ENCODE measurements at places on chromosomes 1 and 21.

GRCh38 chr1:163426505-163427251 lies 104.9 kb downstream of the NUF2 start:
- DNase-seq: no peak

DNA sequence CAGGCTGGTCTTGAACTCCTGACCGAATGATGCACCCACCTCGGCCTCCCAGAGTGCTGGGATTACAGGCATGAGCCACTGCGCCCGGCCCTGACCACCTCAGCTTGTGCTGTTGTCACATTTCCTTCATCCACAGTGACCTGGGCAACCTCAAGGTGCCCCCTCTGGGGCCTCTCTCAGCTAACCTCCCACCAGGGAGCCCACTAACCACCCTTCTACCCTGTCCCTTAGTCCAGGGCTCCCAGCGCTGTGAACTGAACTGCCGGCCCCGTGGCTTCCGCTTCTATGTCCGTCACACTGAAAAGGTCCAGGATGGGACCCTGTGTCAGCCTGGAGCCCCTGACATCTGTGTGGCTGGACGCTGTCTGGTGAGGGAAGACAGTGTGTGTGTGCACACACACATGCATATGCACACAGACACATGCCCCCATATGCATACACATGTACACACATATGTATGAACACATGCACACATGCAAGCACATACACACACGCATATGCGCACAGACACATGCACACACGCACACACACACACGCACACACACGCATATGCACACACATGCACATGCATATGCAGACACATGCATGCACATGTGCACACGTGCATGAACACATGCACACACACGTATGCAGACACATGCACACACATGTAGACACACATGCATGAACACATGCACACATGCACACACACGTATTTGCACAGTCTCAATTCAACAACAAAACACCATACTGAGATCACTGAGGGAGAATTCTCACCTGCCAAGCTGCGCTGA lies 6.2 kb downstream of the ADAMTSL4 start:
- no peak for DNase-seq

DNA sequence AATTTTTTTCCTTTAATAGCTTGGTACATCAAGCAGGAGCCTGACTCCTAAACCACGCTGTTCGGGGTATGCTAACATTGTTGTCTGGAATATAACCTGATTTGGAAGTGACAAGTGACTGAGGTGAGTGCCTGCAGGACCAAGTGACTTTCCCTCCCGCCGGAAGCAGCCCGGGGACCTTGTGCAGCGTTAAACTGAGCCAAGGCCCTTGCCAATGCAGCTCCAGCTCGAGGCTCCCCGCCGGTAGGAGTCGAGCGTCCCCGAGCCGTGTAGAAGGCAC lies 716 bp upstream of the MTARC1 start:
- no peak for DNase-seq

- no peak for DNase-seq
Measured at GRCh38 chr1:170692866-170693575, 29.1 kb downstream of the PRRX1 start.

DNA sequence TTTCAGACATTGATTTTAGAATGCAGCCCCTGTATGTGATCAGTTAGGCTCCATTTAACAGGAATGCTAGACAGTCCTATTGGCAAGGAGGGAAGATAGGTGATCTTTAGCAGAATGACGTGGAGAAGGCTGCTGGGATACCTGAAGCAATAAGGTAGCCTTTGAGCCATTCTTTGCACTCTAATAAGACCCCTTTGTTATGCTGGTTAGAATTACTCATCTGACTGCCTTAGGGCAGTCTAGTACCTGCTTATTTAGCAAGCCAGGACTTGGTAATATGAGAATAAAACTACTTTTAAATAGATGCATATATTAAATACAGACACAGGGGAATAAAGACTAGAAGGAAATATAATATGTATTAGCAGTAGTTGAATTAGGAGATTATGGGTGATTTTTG lies 29.1 kb downstream of the NGF start:
- no peak for DNase-seq

DNA sequence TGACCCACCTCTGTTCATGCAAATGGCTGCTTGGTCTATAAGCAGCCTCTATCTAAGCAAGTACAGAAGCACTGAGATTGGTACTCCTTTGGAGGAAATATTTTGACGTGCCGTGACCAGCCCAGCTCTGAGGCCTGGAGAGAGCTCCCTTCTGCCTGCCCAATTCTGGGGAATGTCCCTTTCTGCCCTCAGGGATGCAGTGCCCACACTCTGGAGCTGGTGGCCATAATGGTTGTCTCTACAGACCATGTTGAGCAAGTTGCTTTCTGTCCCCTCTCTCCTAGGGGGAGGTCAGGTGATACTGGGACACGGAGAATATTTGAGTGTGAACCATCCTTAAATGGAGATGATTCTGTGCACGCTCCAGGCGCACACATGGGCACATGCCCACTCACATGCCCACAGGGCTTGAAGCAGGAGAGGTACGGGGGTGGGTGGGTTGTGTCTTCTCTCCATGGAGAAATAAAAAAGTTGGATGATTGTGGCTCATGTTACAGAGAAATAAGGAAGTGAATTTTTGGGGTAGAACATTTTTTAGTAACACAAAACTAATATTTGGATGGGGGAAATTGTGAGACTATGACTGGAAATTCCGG lies 13.9 kb upstream of the ALPL start:
- DNase-seq: no peak

DNA sequence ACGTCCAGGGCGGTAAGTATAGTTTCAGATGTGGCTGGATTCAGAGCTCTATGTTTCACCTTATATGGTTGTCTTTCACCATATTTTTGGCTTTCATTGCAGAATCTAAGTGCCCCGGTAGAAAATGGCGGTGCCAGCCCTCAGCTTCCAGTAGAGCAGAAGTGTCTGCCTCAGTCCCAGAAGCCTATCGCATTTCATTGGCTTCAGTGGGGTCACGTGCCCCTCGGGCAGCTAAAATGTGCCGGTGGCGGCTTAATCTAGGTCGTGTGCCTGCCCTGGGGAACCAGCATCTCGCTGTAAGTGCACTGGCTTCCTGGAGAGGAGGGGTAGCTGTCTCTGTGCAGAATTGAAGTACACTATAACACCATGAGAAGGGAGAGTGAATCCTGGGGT lies 107.4 kb upstream of the MAGI3 start:
- no peak for DNase-seq

DNA sequence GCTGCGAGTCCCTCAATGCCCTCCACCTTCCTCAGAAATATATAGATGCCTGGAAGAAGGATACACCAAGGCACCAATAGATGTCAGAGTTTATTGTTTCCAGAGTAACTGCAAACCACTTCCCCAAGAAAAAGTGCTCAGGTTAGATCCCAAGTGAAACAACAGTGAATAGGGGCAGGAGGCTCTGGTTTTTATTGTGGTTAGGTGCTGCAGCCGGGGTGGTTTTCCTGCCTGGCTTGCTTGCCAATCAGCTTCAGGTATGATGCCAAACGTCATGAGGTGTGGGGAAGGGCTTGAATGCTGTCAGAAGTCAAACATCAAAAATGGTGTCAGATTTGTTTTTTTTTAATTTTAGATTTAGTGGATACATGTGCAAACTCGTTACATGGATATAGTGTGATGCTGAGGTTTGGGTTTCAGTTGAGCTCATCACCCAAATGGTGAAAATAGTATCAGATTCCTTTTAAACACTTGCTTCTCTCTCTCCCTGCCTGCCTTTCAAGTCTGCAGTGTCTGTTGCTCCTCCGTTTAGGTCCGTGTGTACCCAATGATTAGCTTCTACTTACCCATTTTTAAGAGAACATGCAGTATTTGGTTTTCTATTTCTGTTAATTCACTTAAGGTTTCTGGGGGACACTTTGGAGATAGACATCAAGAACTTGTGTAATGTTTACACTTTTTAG lies 1317.0 kb downstream of the MRPL39 start:
- DNase-seq: peak; percentile 3

GRCh38 chr21:33761441-33762036 lies 119.2 kb downstream of the ITSN1 start:
- DNase-seq: no peak

DNA sequence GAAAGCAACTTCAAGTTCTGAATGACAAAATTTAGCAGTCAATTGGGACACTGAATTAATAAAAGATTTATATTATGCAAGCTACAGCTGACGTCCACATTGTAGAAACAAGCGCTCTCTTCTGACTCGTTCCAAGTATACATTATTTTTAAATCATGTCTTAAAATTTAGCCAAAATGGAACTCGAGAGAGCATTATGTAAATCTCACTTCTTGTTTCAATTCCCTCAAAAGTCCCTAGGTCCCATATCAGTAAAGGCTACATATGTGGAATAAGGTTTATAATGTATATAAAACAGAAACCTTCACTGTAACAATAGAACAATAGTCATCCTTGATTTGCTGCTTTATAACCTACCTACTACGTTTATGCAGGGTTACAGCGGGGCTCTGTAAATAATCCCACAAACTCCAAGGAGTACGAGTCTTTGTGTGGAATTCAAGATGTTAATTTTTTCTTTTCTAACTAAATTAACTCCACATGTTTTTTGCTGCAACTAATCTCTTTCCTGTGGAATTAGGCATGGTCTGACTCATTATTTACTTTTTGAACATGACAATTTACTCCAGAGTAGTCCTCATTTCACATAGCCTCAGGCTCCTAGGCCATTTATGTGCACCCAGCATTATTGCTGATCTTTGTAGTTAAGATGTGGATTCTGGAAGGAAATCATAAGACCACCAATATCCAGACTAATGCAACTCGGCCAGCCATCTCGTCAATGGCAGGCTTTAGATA lies 785.1 kb downstream of the LTN1 start:
- no peak for DNase-seq

GRCh38 chr21:45256021-45256911 lies 31.4 kb downstream of the POFUT2 start:
- DNase-seq: no peak

- no peak for DNase-seq
Measured at GRCh38 chr1:2506901-2507565, 19.4 kb downstream of the PANK4 start.

GRCh38 chr1:13757693-13758092 lies 57.7 kb downstream of the PRDM2 start:
- DNase-seq: no peak

- no peak for DNase-seq
Measured at GRCh38 chr21:25005388-25005787, 601.9 kb downstream of the MRPL39 start.

- no peak for DNase-seq
Measured at GRCh38 chr1:67839826-67840225, 6.6 kb upstream of the GNG12 start.

GRCh38 chr1:54989968-54990810 lies 8.5 kb upstream of the BSND start:
- no peak for DNase-seq

DNA sequence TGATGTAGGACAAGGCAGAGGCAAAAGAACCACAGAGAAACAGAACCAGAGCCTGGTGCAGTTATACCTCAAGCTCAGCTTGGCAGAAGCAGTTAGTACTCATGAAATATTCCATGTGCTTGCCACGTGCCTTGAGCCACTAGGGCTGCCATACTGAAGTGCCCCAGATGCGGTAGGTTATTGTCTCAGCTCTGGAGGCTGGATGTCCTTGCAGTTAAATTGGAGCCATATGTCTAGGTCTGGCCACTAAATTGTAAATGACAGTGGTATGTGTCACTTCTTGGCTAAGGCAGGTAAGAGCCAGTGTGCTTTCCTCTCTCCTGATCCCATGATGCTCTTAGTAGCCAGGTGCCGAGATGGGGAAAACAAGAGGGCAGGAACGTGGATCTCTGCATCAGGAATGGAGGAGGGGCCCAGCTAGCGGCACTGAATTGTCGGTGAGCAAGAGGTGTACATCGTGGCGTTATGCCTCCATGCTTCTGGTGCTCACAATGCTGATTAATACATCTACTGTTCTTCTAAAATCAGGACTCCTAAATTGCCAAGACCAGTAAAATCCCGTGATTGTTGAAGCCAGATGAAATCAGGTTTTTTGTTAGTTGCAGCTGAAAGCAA lies 73.5 kb downstream of the PSMG1 start:
- DNase-seq: no peak

DNA sequence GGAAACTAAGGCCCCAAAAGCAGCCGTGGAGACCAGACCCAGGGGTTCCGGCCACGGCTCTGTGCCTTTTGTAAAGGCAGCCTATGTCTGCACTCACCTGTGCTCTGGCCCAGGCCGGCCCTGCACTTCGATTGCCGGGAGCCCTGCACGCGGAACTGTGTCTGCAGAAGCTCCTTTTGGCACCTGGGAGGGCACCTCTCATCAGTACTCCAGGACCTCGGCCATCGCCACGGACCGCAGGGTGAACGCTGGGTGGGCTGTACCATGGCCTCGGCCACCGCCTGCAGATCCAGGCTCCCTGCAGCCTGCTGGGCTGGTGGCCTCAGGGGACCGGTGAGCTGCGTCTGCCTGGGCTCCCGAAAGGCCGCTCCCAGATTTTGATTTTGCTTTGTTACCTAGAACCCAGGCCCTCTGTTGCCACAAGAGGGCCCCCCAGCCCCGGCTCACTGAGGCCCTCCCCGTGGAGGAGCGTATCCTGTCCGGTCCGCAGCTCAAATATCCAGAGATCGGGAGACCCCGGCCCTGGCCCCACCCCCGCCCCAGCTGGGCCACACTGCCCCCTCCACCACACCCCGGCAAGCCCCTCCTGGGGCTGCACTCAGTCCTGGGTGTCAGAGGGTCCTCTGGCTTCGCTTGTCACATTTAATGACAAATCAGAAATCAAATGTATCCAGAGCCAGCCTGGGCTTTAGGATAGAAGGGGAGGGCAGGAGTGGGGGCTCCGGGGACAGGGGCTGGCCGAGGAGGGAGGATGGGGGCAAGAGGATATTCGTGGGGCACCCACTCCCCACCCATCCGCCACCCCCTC lies 60.2 kb upstream of the PDE9A start:
- DNase-seq: peak; percentile 54

DNA sequence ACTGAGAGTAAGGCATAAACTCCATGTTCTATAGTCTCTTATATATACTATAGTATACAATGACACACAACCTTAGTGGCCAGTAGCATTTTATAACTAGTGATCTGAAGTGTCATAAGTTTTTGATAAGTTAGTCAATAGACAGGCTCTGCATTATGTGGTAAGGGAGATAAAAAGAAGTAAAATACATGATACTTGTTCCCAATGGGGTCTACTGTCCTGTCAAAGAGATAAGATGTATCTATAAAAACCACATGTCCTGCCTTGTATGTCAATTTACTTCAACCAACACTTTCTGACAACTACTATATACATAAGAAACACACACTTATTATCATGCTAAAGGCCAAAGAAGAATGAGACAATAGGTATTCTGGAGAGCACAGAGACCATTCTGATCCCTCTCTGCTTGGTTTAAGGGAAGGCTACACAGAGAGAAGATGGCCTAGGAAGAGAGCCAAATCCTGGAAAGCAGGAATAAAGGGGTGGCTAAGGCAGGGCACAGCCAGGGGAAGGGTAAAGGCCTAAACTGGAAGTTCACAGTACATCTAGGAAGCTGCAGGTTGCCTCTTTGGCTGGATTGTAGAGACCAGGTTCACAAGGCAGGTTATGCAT lies 91.4 kb downstream of the LYST start:
- DNase-seq: no peak

GRCh38 chr1:12188115-12188514 lies 21.3 kb downstream of the TNFRSF1B start:
- no peak for DNase-seq
